Regular cardiac myocyte (primary cell): ENCODE measurements at places on chromosomes 11 and 22. TPM values are rescaled to one million over a fixed set of nuclear protein-coding genes. Genes with fewer than 3 reads are reported as not detected.

The KCNE3 gene
- total RNA-seq = 0.58 and 3.4 TPM in 2 replicates

The SHANK2 gene
- 5.0 and 6.5 TPM in 2 replicates for total RNA-seq

The GGTLC3 gene
- total RNA-seq = not detected in 2 replicates

The CLTCL1 gene
- total RNA-seq = 10.2 and 15.2 TPM in 2 replicates

The CTTN gene
- total RNA-seq = 405 and 436 TPM in 2 replicates

The PAMR1 gene
- total RNA-seq = 185 and 938 TPM in 2 replicates

The RIBC2 gene
- total RNA-seq = 0.28 and 3.1 TPM in 2 replicates

The MUC5AC gene
- total RNA-seq = not detected in 2 replicates

The AMOTL1 gene
- 47.1 and 57.3 TPM in 2 replicates for total RNA-seq

The POU2AF3 gene
- not detected in 2 replicates for total RNA-seq

The OVCH2 gene
- not detected in 2 replicates for total RNA-seq

The FREY1 gene
- 0.85 and 0.96 TPM in 2 replicates for total RNA-seq

The UBE2L3 gene
- 24.8 and 37.8 TPM in 2 replicates for total RNA-seq

The OR2AT4 gene
- not detected in 2 replicates for total RNA-seq

The FIBIN gene
- total RNA-seq = 2.3 and 7.0 TPM in 2 replicates

The RFPL3 gene
- total RNA-seq = not detected in 2 replicates

The CHADL gene
- total RNA-seq = 0.96 and 1.4 TPM in 2 replicates

The CALCB gene
- not detected in 2 replicates for total RNA-seq

The ELF5 gene
- total RNA-seq = not detected in 2 replicates

The DEFB131B gene
- not detected in 2 replicates for total RNA-seq

The MOGAT2 gene
- not detected in 2 replicates for total RNA-seq

The SYT12 gene
- 0.19 and 2.0 TPM in 2 replicates for total RNA-seq

The MS4A5 gene
- not detected in 2 replicates for total RNA-seq
